ENCODE measurements at places on chromosomes 3 and 15.

- no peak for DNase-seq
These were observed 49.1 kb downstream of the CCK start for GRCh38 chr3:42216931-42217333.

DNA sequence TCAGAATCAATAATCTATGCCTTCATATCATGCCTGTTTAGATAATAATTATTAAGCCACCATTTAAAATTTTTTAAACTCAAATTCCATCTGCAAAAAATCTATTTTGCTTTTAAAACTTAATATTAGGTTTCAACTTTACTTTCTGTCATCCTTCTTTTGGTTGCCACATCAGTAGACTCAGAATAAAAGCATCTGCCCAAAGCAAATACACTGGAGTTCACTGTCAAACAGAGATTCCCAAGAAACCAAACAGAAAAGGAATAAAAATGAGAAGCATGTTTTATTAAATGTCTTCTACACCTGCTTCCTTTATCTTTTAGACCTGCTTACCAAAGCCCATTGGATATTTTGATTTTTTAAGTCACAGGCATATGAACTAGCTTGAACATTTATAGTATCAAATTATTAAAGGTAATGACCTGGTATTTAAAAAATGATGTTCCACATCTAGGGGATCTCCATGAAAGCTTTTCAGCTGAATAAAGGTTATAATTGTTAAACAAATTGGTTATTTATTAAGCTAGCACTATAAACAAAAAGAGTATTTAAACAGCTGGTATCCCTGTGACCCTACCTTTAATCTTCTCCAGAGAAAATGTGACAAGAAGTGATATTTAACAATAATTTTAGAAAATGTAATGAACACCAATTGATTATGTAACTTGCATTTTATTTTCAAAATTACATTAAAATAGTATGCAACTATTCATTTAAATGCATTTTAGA, 62.5 kb downstream of the ALCAM start:
- DNase-seq, result no peak

GRCh38 chr15:85950101-85950500, 129.6 kb upstream of the AGBL1 start:
- no peak for DNase-seq

- peak; percentile 39 for DNase-seq
These were observed 3.8 kb upstream of the ACAD9 start for GRCh38 chr3:128875556-128876120.

DNA sequence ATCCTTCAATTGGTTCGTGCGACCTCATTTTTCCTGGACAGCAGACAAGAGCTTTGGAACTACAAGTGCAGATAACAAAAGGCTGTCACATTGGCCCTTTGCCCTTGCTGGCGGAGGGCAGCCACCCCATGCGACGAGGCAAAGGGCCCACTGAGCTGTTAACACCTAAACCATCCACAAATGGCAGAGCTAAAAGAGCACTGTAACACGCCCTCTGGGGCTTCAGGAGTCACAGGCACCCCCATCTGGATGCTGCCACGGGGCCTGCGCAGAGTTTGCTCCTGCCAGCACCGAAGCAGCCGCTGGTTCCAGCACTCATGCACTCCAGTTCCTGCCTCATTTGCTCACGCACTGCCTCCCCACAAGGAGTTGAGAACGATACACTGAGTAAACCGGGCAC, 524.9 kb downstream of the ZNF385D start:
- DNase-seq, result no peak

DNA sequence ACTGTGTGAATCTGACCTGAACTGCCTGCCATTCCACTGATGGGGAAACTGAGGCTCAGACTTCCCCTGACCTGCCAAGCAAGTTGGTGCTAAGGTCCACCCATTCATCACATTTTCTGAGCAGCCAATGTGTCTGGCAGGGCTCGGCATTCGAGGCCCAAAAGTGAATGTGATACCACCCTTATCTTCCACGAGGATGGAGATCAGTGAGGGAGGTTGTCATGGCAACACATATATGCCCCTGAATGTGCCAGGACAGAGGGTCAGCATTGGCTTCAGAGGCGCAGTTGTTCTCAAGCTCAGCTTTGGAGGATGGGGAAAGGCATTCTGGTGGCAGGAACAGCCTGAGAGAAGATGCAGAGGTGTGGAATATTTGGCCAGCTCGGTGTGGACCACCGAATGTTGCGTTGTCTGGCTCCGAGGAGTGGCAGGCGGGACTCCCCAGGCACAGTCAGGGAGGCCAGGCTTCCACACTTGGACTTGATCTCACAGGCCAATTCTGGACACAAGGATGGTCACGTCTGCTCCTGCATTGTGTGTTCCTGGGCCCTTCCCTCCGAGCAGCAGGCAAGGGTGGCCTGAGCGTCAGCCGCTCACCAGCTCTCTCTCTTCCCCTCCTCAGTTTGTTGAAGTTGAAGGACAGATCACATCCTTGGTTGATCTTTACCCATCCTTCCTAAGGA, 63.4 kb downstream of the GRIP2 start:
- no peak for DNase-seq

DNA sequence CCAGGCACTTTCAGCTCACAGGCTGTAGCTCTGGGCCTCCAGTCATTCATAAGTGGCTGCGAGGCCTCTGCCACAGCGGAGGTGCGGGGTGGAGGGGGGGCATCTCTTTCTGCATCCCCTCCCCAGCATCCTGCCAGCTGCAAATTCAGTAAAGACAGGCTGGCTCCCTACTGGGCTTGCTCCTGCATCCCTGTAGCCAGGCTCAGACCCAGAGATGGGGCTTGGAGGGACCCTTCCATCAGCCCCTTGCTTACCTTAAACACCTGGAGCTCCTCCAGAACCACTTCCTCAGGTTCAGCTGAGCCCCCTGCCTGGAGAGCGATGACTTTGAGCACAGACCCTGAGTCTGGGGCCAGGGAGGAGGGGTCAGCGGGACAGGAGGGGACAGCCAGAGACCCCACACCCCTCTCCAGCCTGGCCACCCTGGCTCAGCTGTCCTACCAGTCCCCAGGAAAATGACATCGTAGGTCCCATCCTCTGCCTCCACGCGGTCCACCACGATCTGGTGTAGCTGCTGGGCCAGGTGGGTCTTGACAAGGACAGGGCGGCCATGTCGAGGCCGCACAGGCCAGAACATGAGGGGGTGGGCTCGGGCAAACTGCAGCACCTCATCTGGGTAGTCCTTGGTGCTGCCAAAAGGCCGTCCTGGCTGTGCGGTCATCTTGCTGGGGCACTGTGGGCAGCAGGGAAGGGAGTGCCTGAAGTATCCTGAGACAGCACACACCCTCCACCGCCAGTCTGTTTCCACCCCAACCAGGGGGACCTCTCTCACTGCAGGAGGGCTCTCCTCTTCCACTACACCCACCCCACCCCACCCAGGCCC, 5.3 kb downstream of the SEMA3G start:
- DNase-seq, result no peak

GRCh38 chr3:28637742-28638141, 289.1 kb upstream of the AZI2 start:
- no peak for DNase-seq

DNA sequence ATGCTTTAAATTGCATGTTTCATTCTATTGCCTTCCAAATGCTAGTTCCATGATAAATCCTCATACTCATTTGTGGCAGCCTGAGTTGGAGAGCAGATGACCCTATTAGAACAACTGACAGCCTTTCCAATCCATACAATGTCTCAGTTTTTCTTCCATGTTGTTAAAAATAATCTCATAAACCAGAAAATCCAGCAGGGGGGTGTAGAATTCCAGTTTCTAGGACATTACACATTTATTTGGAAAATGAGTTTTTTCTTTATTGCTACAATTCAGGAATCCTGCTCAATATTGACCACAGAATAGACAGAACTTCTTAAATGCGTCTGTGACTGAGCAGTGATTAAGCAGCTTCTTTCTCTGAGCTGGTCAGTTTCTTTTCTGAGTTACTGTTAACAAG, 174.2 kb upstream of the ATP10A start:
- DNase-seq, result no peak

DNA sequence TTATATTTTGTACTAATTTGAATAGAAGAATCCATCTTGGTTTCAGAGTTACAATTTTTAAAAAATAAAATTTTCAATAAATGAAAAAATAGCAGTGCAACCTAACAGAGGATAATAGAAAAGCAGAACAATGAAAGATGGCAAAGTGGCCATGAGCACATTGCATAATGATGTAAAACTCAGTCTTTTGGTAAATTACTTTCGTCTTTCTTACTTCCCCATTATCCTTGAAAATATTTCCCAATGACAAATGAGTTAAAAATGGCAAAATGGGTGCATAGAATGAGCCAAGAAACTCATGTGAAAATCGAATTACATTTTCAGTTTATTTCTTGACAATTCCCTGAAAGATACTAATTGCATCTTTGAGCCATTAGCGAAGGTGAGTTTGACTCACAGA, 236.4 kb downstream of the CDIN1 start:
- no peak for DNase-seq

- DNase-seq, result peak; percentile 21
These were observed 259.5 kb downstream of the THRB start for GRCh38 chr3:24235121-24235520.

- no peak for DNase-seq
These were observed 493.3 kb downstream of the MAGI1 start for GRCh38 chr3:65545429-65545828.

GRCh38 chr15:34064438-34064837, 25.4 kb upstream of the AVEN start:
- no peak for DNase-seq

- no peak for DNase-seq
These were observed 91.8 kb downstream of the TOP2B start for GRCh38 chr3:25572919-25573385.

DNA sequence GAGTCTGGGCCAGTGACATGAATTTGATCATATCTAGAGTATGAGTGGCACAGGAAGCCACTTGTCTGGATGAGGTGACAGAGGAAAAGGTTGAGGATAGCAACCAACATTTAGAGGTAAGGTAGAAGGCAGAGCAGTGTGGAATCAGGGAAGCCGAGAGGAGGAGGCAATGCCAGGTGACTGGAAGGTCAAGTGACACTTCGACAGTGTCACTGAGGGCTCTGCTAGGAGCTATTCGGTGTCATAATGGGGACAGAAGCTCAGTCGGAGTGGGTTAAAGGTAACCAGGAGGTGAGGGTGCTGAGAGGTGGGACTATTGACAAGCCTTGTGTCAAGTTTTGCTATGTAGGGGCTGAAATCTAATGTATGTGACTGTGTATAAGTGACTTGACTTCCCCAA, 56.7 kb downstream of the IGF1R start:
- no peak for DNase-seq

- DNase-seq, result peak; percentile 85
These were observed 59.4 kb downstream of the SLC6A6 start for GRCh38 chr3:14461748-14462324.

DNA sequence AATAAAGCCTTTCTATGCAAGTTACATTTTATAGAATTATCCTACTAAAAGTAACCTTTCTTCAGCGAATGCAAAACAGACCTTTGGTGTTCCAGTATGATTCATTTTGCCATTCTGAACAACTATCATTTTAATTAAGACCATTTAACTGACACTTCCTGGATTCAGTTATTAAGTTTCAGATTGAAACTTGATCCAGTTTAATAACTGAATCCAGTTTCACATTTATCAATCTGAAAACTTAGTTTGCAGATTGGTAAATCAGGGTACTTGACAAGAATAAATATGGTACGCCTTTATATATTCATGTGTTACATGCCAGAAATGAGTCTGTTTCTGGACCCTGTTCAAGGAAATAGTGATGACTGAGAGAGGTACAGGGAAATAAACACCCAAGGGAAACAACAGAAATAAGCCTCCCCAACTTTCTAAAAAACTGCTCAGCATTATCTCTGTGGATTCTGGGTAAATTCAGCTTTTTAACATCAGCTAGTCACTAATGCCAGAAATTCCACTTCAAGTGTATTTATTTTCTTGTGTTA, 23.3 kb upstream of the NFKBIZ start:
- no peak for DNase-seq

DNA sequence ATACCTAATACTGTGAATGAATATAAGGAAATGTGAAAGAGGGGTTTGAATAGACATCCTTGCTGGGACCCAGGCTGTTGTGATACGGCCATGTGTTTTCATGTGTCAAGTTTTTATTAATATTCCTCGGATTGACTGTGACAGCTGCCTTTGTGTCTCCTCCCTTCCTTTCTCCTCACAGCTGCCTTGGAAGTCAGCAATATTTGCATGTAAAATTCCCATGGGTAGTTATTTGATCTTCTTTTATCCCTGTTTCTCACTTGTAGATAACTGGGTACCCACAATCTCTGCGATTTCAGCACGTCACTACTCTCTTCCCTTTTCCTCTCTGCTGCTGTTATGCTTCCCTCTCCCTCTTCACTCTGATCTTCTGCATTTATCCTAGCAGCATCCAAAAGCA, 9.4 kb downstream of the GPR156 start:
- DNase-seq, result no peak

- DNase-seq, result no peak
These were observed 65.6 kb downstream of the NIPA2 start for GRCh38 chr15:22903961-22904534.

- DNase-seq, result no peak
These were observed 43.6 kb upstream of the KLF13 start for GRCh38 chr15:31283043-31283442.

GRCh38 chr15:78506971-78507830, at the start of gene HYKK:
TSS of gene HYKK (plus strand) at chr15:78507577. CDS start at chr15:78513089, 5,512 bp downstream.
- peak; percentile 94 for DNase-seq

DNA sequence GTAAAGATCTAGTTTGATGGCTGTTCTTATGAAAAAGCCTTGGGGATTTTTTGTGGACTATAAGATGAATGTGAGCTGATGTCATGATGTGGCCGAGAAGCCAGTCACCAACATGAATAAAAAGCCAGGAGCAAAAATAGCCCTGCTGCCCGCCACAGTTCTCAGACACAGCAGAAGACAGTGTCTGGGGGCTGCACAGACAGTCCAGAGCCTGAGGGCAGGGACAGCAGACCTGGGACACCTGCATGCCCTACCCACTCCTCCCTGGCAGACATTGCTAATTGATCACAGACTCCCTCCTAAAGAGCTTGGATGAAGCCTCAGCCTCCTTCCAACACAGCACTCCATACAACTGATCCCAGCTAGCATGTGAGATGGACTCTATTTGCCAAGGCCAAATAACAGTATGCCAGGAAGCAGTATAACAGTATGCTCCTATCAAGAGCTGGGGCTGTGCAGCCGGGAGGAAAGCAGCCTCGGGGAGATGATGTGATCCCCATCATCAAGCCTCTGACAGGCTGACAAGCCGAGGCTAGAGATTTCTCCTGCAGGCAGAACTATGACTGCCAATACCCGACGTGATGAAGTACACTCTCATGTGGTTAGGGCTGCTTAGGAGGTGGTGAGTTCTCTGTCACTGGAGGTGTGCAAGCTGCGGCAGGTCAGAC, 105.4 kb upstream of the RPL32 start:
- no peak for DNase-seq

- DNase-seq, result no peak
These were observed 280.6 kb upstream of the ZNF717 start for GRCh38 chr3:76065964-76066363.

Measured in dermis microvascular lymphatic vessel endothelial cell (primary cell).